ENCODE measurements at places on chromosomes 16 and 17.

DNA sequence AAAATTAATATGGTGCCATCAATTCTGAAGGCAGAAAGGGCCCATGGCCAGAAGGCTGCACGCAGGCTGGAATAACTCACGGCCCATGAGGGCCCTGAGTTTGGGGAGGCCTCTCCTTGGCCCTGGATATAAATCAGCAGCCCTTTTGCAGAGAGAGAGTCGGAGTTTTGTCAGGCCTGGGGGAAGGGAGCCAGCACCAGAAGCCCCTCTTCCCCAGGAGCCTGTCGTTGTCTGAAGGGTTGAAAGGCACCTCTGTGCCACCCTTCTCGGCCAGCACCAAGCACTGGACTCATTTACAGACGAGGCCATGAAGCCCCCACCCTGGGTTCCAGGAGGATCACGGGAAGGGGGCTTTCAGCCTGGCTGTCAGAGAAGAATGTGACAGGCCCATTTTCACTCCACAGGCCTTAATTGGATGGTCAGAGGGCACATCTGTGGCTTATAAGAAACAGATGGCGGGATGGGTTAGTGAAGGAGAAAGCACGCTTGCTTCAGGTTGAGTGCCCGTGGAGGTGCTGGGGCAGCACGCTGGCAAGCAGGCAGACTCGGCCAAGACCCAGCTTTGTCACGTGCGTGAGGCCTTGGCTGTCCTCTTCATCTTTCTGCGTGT, 140.6 kb downstream of the CLEC16A start:
- no peak for DNase-seq

DNA sequence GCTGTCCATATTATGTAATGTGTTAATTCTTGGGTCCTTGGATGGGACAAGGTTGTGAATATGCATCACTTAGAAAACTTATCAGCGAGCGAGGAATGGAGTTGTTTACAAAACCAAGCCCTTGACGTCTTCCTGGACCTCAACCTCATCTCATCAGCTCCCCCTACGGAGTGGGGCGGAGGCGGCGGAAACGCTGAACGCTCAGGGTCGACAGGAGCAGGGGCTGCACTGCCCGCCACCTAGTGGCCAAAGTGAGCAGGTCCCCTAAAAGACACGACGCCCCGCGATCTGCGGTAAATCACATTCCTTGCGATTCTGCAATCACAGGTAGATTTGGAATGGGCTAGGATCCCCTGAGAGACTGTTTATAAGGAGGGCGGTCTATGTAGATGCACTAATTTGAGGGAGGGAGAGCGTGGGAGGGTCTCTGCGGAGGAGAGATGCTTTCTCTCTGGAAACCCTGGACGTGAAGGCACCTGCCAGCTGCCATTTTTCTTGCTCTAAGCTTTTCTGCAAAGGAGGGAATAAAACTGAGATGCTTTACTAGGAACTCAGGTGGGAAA, 5.4 kb upstream of the ICAM2 start:
- peak; percentile 93 for DNase-seq

- no peak for DNase-seq
These were observed 726 bp upstream of the SLC13A5 start for GRCh38 chr17:6713918-6714271.

DNA sequence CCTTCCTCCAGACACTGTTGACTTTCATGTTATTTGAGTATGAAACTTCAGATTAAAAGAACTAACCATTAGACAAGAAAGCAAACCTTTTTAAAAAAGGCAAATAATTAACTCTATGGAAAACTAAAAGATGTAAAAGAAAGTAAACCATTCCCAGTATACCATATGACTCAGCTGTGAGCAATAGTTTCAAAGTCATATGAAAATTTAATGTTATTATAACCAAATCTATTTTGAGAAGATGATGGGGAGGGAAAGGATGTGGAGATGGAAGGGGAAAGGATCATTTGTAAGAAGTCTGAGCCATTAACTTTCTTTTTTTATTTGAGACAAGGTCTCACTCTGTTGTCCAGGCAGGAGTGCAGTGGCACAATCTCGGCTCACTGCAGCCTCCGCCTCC, 131.8 kb downstream of the IRX5 start:
- no peak for DNase-seq

DNA sequence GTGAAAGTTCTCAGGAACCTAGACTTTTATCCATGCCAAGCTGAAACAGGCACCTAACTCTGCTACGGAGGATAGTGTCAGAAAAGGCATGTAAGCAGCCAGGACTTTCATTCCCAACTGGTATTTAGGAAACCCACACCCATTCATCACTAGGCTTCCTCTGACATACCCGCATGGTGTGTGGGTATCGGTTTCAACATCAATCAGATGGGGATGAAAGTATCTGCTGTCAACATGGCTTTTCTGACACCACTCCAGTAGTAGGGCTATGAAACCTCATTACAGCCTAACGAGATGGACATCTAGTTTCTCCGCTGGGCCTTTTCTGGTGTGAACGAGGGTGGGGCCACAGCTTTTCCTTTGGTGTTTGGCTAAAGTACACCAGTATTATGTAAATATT, 1178.3 kb downstream of the CDH11 start:
- DNase-seq: no peak

GRCh38 chr16:26454102-26454501, 612.6 kb upstream of the C16orf82 start:
- no peak for DNase-seq

GRCh38 chr17:41736983-41737679, 2.7 kb upstream of the HAP1 start:
- DNase-seq: no peak

DNA sequence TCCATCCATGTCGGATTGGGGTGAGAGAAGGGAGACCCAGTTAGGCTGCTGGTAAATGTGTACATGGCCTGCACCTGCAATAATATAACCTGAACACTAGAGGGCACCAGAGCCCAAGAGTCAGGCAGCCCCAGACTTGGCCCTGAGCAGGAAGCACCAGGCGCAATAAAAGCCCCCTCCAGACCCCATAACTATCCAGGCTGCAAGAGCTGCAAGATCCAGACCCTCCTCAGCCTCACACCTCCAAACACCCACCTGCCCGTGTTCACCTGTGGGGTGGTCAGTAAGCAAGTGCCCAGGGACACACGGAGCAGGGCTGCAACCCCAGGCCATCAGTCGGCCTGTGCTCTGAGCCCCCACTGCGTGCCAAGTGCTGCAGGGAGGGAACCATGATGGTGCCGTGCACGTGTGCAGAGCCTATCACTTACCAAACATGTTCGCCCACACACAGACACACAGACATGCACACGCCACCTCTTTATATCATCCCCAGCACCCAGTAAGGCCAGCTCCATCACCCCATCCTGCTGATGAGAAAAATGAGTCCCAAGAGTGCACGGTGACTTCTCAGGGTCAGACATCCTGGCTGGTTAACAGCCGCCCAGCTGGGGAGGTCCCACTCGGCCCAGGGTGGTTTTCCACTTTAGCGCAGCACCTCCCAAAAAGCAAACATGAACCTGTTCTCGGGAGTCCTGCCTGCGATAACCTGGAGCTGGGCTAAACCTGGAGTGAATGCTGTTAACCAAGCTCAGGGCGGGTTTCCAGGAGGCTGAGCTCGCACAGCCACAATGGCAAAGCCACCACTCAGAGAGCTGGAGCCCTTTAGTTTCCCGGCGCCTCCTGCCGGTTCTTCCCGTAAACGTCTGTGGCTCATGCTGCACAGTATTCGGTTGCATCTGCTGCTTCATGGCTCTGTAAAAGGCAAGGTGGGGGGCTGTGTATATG, 439.8 kb downstream of the SOX9 start:
- peak; percentile 27 for DNase-seq

DNA sequence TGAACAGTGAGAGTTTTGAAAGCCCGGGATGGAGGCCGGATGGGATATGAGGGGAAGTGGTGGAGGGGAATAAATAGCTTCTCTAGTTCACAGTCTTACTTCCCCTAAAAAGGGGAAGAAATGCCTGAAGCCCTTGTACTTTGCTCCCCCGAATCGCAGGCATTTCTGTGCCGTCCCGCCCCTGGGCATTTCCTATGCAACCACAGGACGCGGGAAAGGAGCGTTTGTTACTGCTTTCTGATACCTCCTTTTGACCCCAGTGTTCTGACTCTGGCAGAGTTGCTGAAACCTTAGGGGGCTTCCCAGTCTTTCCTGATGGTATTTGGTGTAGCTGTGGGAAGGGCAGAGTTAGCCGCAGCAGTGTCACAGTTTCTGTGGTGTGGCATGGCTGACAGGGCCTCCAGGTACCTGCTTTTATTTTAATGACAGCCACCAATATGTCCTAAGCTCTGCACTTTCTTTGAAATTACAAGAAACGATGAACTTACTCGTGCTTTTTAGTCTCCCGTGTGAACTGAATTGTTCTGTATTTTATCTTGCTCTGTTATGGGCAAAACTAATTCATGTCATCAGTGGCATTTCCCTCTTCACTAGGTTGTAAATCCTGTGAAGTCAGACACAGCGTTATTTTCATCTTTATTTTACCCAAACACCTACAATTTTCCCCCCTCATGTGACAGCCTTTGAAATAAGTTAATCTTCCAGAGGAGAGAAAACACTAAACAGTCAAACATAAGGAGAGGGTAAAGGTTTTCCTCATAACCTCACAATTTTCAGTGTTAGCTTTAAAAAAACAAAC, 27.1 kb downstream of the USP10 start:
- DNase-seq: no peak

DNA sequence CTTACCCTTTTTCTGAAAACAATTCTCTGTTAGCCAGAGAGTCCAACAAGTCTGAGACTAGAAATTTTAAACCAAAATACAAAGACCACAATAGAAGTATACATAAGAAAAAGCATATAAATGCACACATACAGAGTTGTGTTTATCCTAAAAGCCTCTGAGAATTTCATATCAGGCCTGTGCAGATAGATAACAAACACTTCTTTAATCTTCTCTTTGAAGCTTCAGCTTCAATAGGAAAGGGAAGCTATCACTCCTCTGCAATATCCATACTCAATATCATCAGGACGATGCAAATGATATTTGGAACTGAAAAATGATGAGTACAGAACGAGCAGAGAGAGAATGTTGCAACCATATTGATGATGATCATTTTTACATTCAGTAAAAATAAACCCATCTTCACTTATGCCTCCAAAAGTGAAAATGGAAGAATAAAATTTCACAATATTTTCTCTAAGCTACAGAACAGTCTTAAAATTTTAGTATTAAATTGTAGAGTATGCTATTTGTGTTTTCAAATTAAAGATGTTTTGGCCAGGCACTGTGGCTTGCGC, 61.6 kb downstream of the SKAP1 start:
- DNase-seq: no peak

- no peak for DNase-seq
These were observed 233.1 kb upstream of the GSE1 start for GRCh38 chr16:85380002-85380395.

- DNase-seq: no peak
These were observed 13.9 kb downstream of the OTOP3 start for GRCh38 chr17:74949455-74950115.

GRCh38 chr16:3065069-3065741, at the start of gene IL32:
Gene IL32 (plus strand): TSS chr16:3065640. CDS start chr16:3065812, 172 bp downstream.
- DNase-seq: peak; percentile 73

- no peak for DNase-seq
These were observed 50.6 kb downstream of the CREBBP start for GRCh38 chr16:3829631-3830536.

DNA sequence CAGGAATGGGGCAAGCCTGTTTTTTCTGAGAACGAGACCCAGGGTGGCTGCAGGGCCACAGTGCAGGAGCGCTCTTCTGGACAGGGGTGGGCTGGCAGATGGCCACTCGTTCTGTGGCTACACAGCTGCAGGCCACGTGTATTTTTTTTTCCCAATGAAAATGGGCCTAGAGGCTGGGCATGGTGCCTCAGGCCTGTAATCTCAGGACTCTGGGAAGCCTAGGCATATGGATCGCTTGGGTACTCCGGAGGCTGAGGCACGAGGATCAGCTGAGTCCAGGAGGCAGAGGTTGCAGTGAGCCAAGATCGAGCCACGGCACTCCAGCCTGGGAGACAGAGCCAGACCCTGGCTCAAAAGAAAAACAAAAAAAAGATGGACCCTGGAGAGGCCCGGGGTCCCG, 6.8 kb downstream of the UNKL start:
- no peak for DNase-seq

DNA sequence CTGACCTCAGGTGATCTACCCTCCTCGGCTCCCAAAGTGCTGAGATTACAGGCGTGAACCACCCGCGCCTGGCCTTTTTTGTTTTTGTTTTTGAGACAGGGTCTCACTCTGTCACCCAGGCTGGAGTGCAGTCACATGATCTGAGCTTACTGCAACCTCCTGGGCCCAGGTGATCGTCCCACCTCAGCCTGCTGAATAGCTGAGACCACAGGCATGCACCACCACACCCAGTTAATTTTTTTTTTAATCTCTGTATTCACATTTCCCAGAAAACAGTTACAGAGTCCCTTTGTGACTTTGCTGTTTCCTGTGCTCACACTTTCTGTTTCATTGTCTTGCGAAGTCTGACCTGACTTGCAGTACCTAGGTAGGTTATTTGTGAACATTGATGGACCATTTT, 2.7 kb downstream of the CLUAP1 start:
- DNase-seq: peak; percentile 50

DNA sequence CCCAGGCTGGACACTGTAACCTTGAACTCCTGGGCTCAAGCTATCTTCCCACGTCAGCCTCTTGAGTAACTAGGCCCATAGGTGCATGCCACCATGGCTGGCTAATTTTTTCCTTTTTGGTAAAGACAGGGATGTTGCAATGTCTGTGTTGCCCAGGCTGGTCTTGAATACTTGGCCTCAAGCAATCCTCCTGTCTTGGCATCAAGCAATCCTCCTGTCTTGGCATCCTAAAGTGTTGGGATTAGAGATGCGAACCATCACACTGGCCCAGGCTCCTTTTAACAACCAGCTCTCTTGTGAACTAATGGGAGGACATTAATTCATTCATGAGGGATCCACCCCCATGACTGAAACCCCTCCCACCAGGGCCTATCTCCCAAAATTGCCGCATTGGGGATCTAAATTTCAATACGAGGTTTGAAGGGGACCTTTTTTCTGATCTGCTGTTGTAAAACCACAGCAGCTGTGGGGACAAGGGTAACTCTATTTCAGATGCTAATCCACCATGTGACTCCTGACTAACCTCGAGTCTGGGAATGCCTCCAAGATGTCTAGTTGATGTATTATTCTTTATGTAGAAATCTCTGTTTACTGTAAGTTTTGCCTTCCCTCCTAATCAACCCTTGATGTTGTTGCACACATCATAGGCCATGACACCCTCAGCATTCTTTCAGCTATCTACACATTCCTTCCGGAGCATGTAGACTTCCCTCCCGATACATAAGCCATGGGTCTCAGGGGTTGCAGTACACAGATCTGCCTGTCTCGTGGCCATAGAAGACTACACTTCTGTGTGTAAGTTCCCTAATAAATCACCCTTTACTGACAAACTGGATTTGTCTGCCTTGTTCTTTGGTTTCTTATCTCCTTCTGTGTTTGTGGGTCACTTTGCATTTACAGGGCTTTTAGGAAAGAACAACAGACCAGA, 37.6 kb downstream of the RNF112 start:
- DNase-seq: no peak

GRCh38 chr17:8224891-8225812, 14.8 kb upstream of the AURKB start:
- no peak for DNase-seq

DNA sequence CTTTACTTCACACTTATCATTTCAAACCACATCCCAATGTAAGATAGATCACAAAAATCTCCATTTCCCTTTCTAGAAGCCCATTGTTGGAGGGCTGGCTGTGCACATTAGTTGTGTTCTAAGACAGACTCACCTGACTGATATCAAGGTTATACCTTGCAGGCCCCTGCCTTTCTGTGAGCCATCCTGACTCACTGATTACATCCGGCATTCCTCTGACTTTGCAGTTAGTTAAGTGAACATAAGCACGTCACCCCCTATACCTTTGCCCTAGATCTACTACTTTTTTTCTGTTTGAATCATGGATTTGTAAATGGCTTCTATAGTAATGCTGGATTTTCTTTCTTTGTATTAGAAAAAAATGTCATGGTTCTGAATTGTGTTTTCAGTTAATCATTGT, 78.3 kb downstream of the TANGO6 start:
- no peak for DNase-seq

Data from activated gamma-delta T cell treated with Interleukin-2 at 50 U/mL for 16 hours (primary cell).